ENCODE measurements at places on chromosomes 2 and 18.

- DNase-seq, result peak; percentile 19
Observed at GRCh38 chr18:49250816-49251388, 209.5 kb downstream of the DYM start.

DNA sequence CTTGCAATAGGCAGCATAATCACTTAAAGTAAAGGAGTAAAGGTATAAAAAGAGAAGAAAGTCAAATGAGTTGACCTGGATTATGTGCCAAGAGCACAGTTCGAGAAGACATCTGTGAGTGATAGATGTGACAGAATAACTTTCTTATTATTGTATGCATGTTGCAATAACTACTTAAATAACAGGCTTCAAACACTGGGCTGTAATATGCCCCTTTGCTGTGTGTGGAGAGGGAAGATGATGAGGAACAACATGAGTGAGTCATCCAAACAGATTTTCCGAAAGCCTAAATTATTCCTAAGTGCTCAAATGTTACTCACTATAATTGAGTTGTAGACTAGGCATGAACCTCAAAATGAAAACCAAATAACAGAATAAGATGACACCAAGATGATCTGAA, 328.1 kb downstream of the EXOC6B start:
- DNase-seq, result no peak

DNA sequence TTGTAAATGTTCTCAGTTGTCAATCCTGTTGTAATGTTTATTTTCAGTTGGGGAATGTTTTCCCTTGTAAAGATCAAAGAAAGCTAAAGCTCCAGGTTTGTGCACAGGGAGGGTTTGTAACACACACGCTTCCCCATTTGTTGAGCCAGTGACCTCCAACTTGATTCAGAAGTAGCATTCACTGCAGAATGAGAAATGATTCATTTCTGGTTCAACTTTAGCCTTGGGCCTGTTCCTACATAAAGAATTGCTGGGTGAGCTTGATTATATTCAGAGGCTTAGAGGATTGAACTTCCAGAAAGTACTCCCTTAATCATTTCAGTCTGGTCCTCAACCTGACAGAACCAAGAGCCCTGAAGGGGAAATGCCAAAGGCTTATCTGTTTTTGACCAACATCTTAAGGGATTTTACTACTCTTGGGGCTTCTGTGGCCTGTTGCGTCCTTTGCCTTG, 70.6 kb upstream of the CAVIN2 start:
- no peak for DNase-seq

DNA sequence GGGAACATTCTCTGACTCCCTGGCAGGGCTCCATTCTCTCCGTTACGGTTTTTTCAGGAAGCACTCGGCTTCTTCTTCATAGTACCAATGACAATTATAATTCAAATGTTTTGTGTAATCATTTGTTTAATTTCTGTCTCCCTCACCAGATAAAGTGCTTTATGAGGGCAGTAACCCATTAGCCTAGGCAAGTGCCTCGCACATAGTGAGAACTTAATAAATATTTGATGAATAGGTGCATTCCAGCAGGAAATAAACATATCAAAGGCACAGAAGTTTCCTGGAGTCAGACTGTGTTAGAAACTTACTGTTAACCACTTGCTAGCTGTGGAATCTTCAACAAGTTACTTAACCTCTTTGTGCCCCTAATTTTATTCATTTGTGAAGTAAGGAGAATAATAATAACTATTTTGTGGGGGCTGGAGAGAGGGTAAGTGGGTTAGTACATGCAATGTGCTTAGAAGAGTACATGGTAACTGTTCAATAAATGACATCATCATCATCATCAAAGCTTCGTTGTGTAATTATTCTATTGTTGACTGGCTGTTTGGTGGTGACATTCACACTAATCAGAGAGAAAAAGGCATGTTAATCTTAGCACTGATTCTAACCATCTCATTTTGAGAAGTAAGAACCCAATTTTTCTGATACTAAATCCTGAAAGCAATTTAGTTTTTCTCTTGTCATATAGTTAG, 352.3 kb downstream of the INSIG2 start:
- no peak for DNase-seq

DNA sequence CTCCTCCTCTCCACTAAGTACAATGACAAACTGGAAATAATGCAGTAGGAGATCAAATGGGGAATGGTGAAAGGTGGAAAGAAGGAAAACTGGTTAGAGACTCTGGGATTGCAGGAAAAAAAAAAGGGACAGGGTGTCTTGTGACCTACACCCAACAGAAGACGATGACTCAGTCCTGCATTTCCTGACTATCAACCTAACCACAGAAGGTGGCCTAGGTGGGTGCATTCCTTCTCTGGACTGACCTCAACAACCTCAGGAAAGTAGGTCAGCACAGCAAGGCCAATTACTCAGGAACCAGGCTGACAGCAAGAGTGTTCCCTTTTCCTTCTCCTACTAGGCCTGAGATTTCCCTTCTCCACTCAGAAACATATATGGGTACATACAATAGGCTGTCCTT, 1386.4 kb upstream of the ZEB2 start:
- no peak for DNase-seq

GRCh38 chr2:100242476-100242875, 79.8 kb downstream of the LONRF2 start:
- DNase-seq, result no peak

GRCh38 chr2:72135921-72136320, 11.7 kb downstream of the CYP26B1 start:
- no peak for DNase-seq

Measured in inflammatory macrophage (primary cell).